CD8-positive, alpha-beta T cell (primary cell): ENCODE measurements at places on chromosomes 16 and 17.

GRCh38 chr17:38605841-38606645 is at the start of gene SRCIN1:
TSS of gene SRCIN1 (minus strand) at chr17:38605952. CDS start at chr17:38605705, 247 bp downstream.
- DNase-seq = peak; percentile 62

- peak; percentile 58 for DNase-seq
Measured at GRCh38 chr16:68064791-68065365, 20.3 kb upstream of the NFATC3 start.

- no peak for DNase-seq
Measured at GRCh38 chr16:53198933-53199332, 144.1 kb downstream of the CHD9 start.

- no peak for DNase-seq
Measured at GRCh38 chr16:70803319-70803718, 2.4 kb upstream of the VAC14 start.

GRCh38 chr16:52976539-52977167 is 76.0 kb downstream of the CHD9NB start:
- DNase-seq = no peak

DNA sequence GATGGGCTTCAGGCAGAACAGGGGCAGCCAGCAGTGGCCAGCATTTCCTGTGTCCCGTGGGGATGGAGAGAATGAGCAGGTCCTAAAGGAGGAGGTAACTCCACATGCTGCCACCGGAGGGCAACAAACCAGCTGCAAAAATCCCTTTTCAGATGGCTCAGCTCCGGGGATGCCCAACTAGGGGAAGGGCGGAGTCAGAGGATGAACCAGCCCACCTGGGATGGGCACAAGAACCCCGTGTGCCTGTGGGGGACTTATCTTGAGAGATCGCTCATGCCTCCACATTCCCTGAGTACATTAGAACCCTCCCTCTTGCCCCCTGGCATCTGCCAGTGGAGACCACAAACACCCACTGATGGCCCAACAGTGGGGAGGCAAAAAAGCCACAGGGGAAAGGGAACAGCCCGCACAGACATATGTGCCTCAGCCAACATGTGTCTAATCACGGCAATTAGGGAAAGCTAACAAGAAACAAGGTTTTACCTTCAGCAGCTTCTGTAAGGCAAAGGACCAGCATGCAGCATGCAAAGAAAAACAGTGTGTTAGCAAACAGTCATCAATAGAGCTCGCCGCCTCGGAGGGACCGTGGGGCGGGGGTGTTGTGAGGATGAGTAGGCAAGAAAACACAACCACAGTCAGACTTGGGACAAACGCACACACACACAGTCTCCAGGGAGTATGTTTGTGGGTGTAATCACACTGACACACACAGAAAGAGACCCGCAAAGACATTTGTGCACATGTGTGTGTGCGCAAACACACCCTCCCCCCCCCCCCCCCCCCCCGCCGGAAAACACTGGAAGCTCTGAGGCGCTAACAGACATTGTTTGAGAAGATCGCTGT is 64.0 kb downstream of the MYO18A start:
- DNase-seq = no peak

DNA sequence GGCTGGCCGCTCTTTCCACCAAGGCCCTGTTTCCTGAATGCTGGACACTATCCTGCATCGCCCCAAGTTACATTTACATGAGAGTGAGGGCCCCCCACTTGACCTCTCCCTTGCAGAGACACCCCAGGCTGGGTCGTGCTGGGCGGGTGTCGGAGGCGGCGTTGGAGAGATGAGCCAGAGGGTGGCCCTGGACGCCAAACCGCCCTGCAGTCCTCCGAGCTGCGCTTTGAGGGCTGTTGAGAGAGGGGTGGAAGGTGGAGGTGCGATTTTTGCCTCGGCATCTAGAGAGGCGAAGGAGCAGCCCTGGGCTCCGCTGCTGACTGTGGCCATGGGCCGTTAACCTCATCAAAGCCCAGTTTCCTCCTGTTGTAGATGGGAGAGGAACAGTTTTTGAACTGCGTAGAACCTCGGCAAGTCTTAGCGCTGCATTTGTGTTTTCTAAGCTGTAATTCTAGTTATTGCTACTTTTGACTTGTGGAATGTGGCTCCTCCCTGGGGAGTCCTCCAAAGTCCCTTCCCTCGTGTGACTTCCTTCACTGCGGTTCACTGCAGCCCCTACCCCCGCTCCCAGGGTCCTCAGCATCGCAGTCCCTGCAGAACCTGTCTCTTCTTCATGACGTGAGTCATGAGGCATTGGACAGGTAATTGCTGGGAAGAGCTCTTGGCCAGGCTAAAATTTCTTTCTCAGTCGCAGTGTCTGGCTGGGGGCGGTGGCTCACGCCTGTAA is 986 bp upstream of the ELOB start:
- peak; percentile 38 for DNase-seq

DNA sequence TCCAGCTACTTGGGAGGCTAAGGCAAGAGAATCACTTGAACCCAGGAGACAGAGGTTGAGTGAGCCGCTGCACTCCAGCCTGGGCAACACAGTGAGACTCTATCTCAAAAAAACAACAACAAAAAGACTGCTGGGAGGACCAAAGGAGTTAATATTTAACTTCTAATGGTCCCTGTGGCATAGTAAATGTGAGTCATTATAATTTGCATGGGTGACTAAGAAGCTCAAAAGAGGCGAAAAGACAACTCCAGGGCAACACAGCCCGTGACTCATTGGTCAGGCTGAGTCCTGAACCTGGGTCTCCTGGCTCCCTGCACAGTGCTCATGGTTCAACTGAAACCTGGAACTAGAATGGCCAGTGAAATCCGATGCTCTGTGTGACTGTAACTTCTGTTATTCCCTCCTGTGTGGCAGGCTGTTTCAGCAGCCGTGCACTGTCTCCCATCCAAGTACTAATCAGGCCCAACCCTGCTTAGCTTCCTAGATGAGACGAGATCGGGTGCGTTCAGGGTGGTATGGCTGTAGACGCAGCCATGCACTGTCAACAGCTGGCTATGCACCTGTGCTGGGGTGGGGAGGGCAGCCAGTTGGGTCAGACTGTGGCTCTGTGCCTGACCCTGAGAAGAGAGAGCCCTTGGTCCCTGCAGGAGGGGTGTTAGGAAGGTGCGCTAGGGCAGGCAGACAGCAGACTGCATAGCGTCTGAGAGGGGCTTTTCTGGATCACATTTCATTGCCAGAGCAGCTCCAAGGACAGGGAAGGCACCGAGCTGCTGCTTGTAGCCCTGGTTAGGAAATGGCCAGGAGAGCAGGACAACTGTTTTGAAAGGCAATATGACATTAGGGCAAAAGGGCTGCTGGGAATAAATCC is 14.5 kb upstream of the GPRC5C start:
- no peak for DNase-seq

- no peak for DNase-seq
Measured at GRCh38 chr16:88914750-88915368, 48.4 kb upstream of the PABPN1L start.

GRCh38 chr17:42775534-42776098 is 2.4 kb downstream of the VPS25 start:
- no peak for DNase-seq

- DNase-seq = no peak
Measured at GRCh38 chr16:52515068-52515671, 31.8 kb downstream of the TOX3 start.

DNA sequence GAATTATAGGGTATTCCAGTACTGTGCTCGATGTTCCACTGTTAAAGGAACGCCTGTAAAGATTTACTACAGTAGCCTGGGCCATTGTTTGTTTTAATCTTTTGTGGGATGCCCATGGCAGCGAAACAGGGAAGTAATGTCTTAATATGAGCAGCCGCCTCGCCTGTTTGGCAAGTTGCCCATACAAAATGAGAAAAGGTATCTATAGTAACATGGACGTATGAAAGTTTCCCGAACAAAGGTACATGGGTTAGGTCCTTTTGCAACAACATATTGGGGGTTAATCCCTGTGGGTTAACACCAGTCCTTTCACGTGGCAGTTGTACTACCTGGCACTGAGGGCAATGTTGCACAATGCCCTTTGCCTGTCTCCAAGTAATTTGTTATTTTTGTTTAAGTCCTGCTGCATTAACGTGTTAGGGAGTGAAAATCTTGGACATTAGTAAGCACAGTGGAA is 21.1 kb upstream of the TMC5 start:
- no peak for DNase-seq

DNA sequence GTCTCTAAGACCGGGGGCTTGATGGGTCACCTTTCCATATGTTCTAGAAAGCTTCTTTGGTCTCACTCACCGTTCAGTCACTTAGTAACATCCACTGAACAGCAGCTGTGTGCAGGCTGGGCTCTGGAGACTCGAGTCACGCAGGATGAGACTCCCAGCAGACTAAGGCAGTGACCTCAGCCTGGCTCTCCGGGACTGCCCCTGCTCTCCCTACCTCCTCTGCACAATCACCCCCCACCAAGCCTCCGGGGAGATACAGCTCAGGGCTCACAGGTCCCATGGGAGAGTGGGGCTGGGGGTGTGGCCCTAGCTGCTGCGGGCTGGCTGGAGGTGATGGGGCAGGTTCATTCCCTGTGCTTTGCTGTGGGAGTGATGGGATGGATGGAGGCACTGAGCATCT is 14.1 kb downstream of the FLYWCH2 start:
- DNase-seq = no peak

- DNase-seq = no peak
Measured at GRCh38 chr16:61934601-61935000, 101.6 kb downstream of the CDH8 start.

- no peak for DNase-seq
Measured at GRCh38 chr17:67575325-67575724, 142.4 kb upstream of the NOL11 start.

- no peak for DNase-seq
Measured at GRCh38 chr16:50845296-50845695, 103.4 kb downstream of the CYLD start.

DNA sequence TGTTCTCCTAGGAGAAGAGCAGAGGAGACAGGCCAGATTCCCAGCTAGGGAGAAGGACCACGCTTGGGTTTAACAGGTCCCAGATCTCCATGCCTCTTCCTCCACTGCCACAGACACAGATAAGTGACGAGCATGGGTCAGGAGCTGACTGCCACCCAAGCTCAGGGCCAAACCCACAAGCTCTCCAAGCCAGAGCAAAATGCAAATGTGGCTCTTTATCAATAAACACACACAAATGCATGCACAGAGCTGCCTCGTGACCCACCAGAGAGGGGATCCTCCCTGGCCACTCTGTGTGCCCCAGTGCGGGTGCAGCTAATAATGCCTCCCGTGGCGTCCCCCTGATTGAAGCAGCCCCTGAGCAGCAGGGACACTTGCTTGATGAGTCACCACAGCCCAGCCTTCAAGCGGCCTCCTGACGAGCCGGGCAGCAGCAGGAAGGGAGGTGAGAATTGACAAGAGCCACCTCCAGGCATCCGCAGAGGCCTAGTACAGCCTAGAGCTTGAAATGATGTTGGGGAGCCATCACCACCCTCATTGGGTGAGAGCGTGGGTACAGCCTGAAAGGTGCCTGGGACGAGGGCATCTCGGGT is 143.9 kb downstream of the CCDC182 start:
- peak; percentile 37 for DNase-seq

- no peak for DNase-seq
Measured at GRCh38 chr17:8125947-8126490, 2.1 kb upstream of the HES7 start.

GRCh38 chr16:65745-66144 is 6.7 kb downstream of the RHBDF1 start:
- DNase-seq = peak; percentile 85

GRCh38 chr16:27899736-27900135 is 163.8 kb downstream of the GSG1L start:
- DNase-seq = no peak

DNA sequence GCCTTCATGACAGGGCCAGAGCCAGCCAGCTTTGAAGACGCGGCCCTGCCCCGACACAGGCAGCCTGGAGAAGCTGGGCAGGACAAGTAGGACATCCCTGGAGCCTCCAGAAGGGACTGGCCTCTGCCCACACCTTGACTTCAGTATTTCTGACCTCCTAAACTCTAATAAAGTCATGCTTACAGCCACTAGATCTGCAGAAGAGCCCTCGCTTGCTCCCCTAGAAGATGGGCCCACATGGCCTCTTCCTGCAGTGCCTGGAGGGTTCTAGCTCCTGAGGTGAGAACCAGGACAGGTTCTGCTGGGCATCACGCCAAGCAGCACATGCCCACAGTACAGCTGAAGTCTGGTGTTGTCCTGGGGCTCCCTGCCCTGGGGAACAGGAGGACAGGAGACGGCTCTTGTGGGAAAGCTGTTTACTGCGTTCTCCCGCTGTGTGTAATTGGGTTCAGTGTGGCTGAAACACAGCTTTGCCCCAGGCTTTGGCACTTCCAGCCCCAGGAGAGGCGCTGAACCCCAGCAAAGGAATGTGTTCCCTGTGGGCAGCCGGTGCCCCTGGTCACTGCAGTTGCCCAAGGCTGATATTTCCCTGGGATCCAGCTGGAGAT is 2.6 kb downstream of the APRT start:
- no peak for DNase-seq

DNA sequence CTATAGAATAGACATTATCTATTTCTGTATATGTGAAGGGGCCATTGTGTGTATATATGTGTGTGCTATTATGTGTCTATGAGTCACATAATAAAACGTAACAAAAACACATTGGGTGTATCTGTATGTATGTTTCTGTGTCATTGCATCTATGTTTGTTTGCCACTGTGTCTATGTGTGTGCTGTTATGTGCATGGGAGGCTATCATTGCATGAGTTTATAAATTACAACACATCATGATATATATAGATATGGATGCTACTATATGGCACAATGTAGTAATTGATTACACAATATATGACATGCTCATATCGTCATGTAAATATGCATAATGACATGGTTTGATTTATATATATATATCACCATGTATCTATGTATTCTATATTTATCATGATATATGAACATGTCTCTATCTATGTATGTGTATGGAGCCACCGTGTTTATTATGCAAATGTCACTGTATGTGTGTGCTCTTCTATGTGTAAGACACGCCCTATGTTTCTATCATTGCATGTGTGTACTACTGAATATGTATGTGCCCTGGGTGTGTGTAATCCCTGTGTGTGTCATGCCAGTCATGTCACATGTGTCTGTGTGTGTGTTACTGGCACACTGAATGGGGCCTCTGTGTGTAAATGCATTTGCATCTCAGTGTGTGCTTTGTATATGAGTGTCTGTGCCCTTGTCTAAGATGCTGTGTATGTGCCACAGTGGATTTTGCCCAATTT is 1.4 kb upstream of the TSPOAP1 start:
- peak; percentile 75 for DNase-seq

GRCh38 chr17:16986391-16986790 is 14.5 kb upstream of the TNFRSF13B start:
- DNase-seq = no peak

- no peak for DNase-seq
Measured at GRCh38 chr16:52252680-52253079, 294.3 kb downstream of the TOX3 start.

GRCh38 chr17:42585353-42585752 is 7.8 kb upstream of the PSMC3IP start:
- DNase-seq = no peak
